ENCODE measurements at places on chromosomes 4 and X. TPM values are rescaled to one million over a fixed set of nuclear protein-coding genes. Genes with fewer than 3 reads are reported as not detected.

GRCh38 chr4:137452799-137453198 is 79.5 kb downstream of the PCDH18 start:
- H3K36me3 ChIP-seq: no peaks in the 10 kb centered on the region
- H3K4me3 ChIP-seq: no peak overlapping the region
- H3K27me3 ChIP-seq: no peaks in the 10 kb centered on the region
- H3K4me1 ChIP-seq: no peaks in the 10 kb centered on the region
- H3K27ac ChIP-seq: no peak overlapping the region
- no peak for DNase-seq

The AREG gene
- total RNA-seq: 0.25 TPM

DNA sequence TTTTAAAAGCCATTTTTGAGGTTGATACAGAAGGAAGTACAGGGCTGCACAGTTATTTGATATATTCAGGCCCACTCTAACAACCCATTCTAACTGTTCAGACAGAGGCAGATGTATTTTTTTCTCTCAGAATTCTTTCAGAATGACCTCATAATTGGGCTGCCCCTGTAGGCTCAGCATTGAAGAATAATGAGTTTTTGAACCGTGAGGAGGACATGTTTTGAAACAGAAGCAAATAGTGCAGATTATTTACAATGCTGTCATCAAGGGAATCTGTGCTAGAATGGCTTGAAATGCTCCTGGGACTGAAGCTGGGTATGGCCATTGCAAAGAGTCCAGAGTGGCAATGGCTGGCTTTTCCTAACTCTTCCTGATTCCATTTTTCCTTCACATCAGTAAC is 158.1 kb downstream of the SOX3 start:
- no peaks in the 10 kb centered on the region for H3K27me3 ChIP-seq
- no peak overlapping the region for H3K27ac ChIP-seq
- H3K4me1 ChIP-seq: no peaks in the 10 kb centered on the region
- no peak overlapping the region for H3K4me3 ChIP-seq

The ETDA gene
- not detected for total RNA-seq

GRCh38 chrX:124045109-124045508 is 83.6 kb downstream of the STAG2 start:
- H3K4me1 ChIP-seq: no peaks in the 10 kb centered on the region
- H3K36me3 ChIP-seq: 0 out of 2 replicates have a peak, but pooled peaks cover 7% of the 10 kb centered on the region
- DNase-seq: no peak
- no peak overlapping the region for H3K27ac ChIP-seq
- no peaks in the 10 kb centered on the region for H3K27me3 ChIP-seq
